ENCODE measurements at places on chromosomes 12 and 14. TPM values are rescaled to one million over a fixed set of nuclear protein-coding genes. Genes with fewer than 3 reads are reported as not detected.

DNA sequence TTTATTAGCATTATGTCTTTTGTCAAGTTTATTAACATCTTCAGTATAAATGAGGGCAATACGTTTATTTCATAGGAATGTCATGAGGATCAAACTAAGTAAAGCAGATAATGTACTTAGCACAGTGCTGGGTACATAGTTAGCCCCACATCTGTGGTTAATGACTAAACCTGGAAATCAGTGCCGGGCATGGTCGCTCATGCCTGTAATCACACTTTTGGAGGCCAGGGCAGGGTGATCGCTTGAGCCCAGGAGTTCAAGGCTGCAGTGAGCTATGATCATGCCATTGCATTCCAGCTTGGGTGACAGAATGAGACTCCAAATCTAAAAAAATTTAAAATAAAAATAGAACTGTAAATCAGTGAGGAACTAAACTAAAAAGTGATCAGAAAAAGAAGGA is 44.8 kb upstream of the GUCY2C start:
- H3K4me3 ChIP-seq = no peak overlapping the region
- DNase-seq = no peak
- H3K27me3 ChIP-seq = no peaks in the 10 kb centered on the region
- H3K36me3 ChIP-seq = peaks cover 32% of the 10 kb centered on the region

GRCh38 chr14:71063351-71063750 is 156.1 kb downstream of the PCNX1 start:
- peaks cover 16% of the 10 kb centered on the region for H3K4me1 ChIP-seq
- H3K4me3 ChIP-seq = no peak overlapping the region
- DNase-seq = no peak
- no peaks in the 10 kb centered on the region for H3K27me3 ChIP-seq
- peaks cover 89% of the 10 kb centered on the region for H3K36me3 ChIP-seq
- no peak overlapping the region for H3K27ac ChIP-seq

DNA sequence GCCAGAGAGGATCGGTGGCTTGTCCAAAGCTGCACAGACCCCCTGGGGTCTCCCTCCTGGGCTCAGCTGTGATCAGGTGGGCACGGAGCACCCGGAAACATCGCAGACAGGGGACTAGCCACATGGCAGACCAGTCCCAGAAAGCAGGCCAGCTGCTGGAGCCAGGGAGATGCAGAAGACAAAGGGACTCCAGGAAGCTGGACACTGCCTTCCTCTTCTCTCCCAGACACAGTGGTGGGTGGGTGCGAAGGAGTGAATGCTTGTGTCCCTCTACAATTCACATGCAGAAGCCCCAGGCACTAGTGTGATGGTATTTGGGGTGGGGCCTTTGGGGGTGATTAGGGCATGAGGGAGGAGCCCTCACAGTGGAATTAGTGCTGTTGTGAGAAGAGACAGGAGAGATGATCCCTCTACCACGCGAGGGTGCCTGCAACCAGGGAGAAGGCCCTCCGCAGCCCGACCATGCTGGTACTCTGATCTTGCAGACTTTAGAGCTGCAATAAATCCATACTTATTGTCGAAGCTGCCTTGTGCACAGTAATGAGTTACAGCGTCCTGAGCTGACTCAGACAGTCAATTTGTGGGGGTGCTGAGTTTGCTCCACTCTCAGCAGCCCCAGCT is 95.2 kb downstream of the CALM1 start:
- H3K4me1 ChIP-seq = no peaks in the 10 kb centered on the region
- no peak overlapping the region for H3K27ac ChIP-seq
- no peaks in the 10 kb centered on the region for H3K36me3 ChIP-seq
- no peak overlapping the region for H3K4me3 ChIP-seq

DNA sequence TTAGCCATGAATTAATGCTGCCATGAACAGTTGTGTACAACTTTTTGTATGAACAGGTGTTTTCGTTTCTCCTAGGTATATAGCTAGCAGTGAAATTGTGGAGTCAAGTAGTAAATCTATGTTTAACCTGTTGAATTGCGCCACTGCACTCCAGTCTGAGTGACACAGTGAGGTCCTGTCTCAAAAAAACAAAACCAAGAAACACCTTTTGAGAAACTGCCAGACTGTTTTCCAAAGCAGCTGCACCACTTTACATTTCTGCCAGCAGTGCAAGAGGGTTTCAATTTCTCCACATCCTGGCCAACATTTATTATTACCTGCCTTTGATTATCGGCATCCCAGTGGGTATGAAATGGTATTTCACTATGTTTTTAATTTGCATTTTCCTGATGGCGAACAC is 3.3 kb upstream of the PLEKHG3 start:
- peaks cover 48% of the 10 kb centered on the region for H3K4me1 ChIP-seq
- DNase-seq = no peak
- H3K4me3 ChIP-seq = no peak overlapping the region
- no peak overlapping the region for H3K27ac ChIP-seq
- H3K36me3 ChIP-seq = no peaks in the 10 kb centered on the region

DNA sequence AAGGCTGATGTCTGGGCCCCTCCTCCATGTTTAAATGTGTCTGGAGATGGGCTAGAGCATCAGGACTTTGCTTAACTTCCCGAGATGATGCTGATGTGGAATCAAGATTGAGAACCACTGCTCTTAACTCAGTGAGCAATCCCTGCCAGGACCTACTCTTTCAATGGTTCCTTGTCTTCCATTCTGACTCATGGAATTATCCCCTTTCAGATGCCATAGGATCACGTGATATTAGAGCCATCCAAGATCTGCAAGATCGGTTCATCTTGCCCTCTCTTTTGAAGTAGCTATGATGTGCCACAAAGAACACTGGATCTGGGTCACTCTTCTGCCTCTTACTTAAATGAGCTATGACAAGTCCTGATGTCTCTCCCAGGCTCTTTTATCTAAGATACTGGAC is 96.8 kb downstream of the EXOC5 start:
- no peak for DNase-seq
- no peak overlapping the region for H3K27ac ChIP-seq
- no peaks in the 10 kb centered on the region for H3K36me3 ChIP-seq
- no peaks in the 10 kb centered on the region for H3K4me1 ChIP-seq
- H3K4me3 ChIP-seq = no peak overlapping the region

DNA sequence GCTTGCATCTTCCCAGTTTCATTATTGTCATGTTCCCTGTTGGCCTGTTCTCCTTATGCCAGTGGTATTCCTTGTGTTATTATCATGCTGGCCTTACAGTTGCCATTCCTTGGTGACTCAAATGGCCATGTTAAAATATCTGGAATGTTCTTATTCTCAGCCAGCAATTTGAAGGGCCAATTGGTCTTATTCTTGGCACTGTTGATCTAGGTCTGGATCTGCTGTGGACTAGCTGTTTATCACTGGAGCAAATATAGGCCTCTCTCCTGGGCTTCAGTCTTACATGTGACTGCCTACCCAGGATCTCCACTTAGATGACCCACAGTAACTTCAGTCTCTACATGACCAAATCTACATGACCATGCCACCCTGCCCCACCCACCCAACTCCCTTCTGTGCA is 5.4 kb downstream of the CIPC start:
- H3K36me3 ChIP-seq = no peaks in the 10 kb centered on the region
- H3K27me3 ChIP-seq = no peaks in the 10 kb centered on the region
- DNase-seq = no peak
- H3K4me3 ChIP-seq = no peak overlapping the region
- H3K27ac ChIP-seq = no peak overlapping the region

GRCh38 chr14:91568626-91569025 is 58.5 kb upstream of the PPP4R3A start:
- H3K27me3 ChIP-seq = peaks cover 22% of the 10 kb centered on the region
- no peaks in the 10 kb centered on the region for H3K36me3 ChIP-seq
- no peak overlapping the region for H3K27ac ChIP-seq
- no peak for DNase-seq

GRCh38 chr14:53942970-53943750 is 13.5 kb downstream of the BMP4 start:
- peaks cover 2% of the 10 kb centered on the region for H3K36me3 ChIP-seq
- H3K4me3 ChIP-seq = no peak overlapping the region
- no peaks in the 10 kb centered on the region for H3K4me1 ChIP-seq
- H3K27me3 ChIP-seq = peaks cover 50% of the 10 kb centered on the region
- H3K27ac ChIP-seq = no peak overlapping the region
- DNase-seq = no peak

GRCh38 chr12:103855896-103856657 is 15.0 kb upstream of the NT5DC3 start:
- peaks cover 6% of the 10 kb centered on the region for H3K4me1 ChIP-seq
- H3K36me3 ChIP-seq = no peaks in the 10 kb centered on the region
- H3K27me3 ChIP-seq = no peaks in the 10 kb centered on the region
- H3K27ac ChIP-seq = no peak overlapping the region

DNA sequence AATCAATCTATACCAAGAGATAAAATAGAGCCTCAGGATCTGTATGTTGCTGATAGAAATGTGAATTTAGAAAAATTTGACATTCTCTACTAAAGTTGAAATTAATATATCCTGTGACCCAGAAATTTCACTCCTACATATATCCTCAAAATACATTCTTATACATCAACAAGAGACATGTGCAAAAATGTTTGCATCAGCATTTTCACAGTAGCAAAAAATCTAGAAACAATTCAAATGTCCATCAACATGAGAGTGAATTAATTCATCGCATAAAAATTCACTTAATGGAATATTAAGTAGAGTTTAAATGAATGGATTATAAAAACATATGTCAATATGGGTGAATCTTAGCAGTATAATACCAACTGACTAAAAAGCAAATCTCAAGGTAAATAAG is 80.8 kb downstream of the GPR65 start:
- H3K27me3 ChIP-seq = no peaks in the 10 kb centered on the region
- DNase-seq = no peak
- no peaks in the 10 kb centered on the region for H3K36me3 ChIP-seq
- H3K4me1 ChIP-seq = no peaks in the 10 kb centered on the region

- no peak overlapping the region for H3K4me3 ChIP-seq
- H3K27me3 ChIP-seq = no peaks in the 10 kb centered on the region
- DNase-seq = no peak
- no peak overlapping the region for H3K27ac ChIP-seq
Measured at GRCh38 chr12:69901221-69901905, 76.3 kb downstream of the MYRFL start.

GRCh38 chr12:110256780-110257431 is 24.1 kb upstream of the ATP2A2 start:
- no peaks in the 10 kb centered on the region for H3K36me3 ChIP-seq
- no peaks in the 10 kb centered on the region for H3K4me1 ChIP-seq
- peaks cover 2% of the 10 kb centered on the region for H3K27me3 ChIP-seq
- no peak overlapping the region for H3K4me3 ChIP-seq
- DNase-seq = no peak

GRCh38 chr12:114004402-114004801 is 38.3 kb upstream of the RBM19 start:
- H3K4me3 ChIP-seq = no peak overlapping the region
- H3K27ac ChIP-seq = no peak overlapping the region
- no peaks in the 10 kb centered on the region for H3K36me3 ChIP-seq
- H3K4me1 ChIP-seq = no peaks in the 10 kb centered on the region
- no peak for DNase-seq

DNA sequence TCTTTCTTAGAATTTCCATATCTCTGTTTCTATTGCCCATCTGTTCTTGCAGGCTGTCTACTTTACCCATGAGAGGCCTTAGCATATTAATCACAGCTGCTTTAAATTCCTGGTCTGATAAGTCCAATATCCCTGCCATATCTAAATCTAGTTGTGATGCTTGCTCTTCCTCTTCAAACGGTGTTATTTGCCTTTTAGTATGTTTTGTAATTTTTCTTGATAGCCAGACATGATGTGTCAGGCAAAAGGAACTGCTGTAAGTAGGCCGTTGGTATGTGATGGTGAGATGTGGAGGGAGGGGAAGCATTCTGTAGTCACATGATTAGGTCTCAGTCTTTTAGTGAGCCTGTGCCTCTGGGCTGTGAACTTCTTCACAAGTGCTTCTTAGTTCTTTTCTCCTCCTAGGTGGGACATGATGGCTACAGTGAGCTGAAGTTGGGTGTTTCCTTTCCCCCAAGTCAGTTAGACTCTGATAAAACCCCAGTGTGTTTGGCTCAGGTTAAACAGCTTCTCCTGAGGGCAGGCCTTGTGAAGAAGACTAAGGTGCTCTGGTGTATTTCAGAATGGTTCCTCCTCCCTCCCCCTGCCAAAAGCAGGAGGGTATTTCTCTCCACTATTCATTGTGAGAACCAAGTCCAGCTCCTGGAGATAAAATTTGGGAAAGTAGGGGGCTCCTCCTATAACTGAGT is 195.9 kb upstream of the PARP11 start:
- H3K36me3 ChIP-seq = peaks cover 5% of the 10 kb centered on the region
- H3K4me3 ChIP-seq = no peak overlapping the region
- H3K4me1 ChIP-seq = no peaks in the 10 kb centered on the region
- no peaks in the 10 kb centered on the region for H3K27me3 ChIP-seq

DNA sequence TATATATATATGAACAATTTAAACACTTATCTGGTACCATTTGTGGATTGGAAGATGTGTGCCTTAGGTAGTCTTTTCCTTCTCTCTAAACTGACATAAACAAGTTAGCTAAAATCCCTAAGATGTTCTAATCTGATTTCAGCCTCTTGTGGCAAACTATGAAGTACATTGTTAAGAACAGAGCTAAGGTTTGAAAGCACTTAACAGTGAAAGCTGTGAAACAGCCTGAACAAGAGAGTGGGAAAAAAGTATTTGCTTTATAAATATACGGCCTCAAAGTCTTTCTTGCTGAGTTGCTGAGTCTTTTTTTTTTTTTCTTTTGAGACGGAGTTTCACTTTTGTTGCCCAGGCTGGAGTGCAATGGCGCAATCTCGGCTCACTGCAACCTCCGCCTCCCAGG is 53.7 kb upstream of the PELI2 start:
- no peaks in the 10 kb centered on the region for H3K36me3 ChIP-seq
- no peak overlapping the region for H3K4me3 ChIP-seq
- no peaks in the 10 kb centered on the region for H3K4me1 ChIP-seq
- no peak overlapping the region for H3K27ac ChIP-seq

DNA sequence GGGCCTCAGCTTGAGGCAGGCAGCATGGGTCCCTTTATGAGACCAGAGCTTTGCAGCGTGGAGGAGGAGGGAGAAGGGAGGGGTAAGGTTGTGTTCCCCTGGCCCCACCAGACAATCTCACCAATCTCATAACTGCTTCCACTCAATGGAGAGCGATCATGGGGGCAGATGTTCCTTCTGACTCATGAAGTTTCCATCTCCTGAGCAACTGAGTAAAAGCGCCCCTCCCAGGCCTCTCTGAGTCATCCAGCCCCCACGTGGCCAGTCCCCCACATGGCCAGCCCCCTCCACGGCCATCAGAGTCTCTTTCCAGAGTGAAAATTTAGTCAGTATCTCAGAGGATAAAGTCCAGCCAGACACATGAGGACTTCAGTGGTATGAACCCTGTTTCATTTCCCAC is 39.2 kb upstream of the PLXNC1 start:
- no peaks in the 10 kb centered on the region for H3K36me3 ChIP-seq
- H3K27me3 ChIP-seq = peaks cover under 1% of the 10 kb centered on the region
- H3K4me3 ChIP-seq = no peak overlapping the region
- no peak overlapping the region for H3K27ac ChIP-seq

ANO2 gene
- polyA plus RNA-seq = not detected

PLD4 gene
- polyA plus RNA-seq = 0.08 TPM

MYBPC1 gene
- polyA plus RNA-seq = not detected

TMEM233 gene
- polyA plus RNA-seq = not detected

FOXM1 gene
- polyA plus RNA-seq = not detected

SYT10 gene
- not detected for polyA plus RNA-seq

NKX2-1 gene
- polyA plus RNA-seq = not detected

IFNG-AS1 gene
- 3.1 TPM for polyA plus RNA-seq
